ENCODE measurements at places on chromosomes 1 and 21. TPM values are rescaled to one million over a fixed set of nuclear protein-coding genes. Genes with fewer than 3 reads are reported as not detected.

DNA sequence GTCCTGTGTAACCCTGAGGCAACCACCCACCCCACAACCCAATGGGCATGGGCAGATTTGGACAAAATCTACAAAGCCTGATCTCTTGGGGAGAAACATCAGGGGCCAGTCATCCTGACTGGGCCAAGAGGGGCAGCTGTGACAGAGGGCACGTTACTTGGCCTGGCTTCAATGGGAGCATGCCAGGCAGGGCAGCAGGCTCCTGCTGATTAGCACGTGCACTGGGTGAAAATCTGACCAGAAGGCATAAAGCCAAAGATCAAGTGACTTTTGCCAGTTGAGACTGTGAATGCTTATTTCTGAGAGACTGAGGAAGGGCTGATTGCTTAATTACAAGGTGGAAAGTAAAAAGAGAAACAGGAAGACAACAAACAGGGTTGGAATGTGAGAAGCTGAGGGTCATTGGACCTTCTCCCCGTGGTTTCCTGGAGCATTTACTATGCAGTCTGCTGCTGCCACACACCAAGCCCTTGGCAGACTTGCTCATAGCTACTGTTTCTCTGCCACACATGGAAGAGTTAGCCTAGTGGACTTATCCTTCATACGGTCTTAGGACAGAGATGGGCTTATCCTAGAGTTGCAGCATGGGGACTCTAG, 39.8 kb upstream of the TNR start:
- DNase-seq, result no peak

DNA sequence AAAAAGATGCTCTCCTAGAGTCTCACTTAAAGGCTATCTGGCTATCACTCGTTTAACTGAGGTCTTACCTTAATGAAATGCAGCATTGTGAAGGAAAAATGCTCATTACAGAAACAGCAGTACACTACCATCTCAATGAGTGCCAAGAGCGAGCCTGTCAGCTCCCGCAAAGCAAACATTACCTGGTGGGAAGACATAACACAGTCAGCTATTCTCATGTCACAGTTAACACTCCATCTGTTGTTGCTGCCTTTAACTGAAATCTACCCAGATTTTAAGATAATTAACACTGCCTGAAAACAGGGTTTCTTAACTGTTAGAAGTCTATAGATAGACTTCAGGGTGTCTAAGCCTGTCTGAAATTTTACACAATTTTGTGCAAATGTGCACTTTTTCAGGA, 39.1 kb downstream of the PCSK9 start:
- no peak for DNase-seq

DNA sequence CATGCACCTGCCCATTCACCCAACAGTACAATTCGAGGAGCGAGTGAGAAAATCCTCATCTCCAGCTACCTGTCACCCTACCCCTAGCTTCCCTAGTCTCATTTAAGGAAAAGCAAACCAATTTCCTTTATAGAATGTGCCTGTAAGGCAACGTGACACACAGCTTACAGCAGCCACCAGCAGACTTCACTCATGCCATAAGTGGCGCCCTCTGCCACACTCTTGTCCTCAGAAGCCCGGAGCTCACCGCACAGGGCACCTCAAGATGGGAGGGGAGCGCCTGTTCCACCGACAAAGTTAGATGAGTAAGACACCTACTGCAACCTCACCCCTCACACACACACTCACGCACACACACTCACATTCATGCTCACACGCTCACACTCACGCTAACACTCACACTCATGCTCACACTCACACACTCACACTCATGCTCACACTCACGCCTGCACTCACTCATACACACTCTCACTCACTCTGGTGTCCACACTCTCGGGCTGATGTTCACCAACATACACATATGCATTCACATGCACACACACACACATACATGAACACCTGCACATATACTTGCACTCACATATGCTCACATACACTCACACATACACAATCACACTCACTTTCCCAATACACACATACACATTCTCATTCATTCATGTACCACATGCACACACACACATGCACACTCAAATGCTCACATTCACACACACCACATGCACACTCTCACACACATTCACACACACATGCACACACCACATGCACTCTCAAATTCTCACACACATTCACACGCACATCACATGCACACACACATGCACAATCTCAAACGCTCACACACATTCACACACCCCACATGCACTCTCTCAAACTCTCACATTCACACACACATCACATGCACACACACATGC, 170.7 kb downstream of the PSMG1 start:
- no peak for DNase-seq

GRCh38 chr1:67896826-67897225, 63.6 kb upstream of the GNG12 start:
- DNase-seq, result no peak

GRCh38 chr1:27622828-27623227, 12.2 kb downstream of the FGR start:
- DNase-seq, result no peak

- DNase-seq, result no peak
Measured at GRCh38 chr1:229410370-229410691, 23.6 kb downstream of the ACTA1 start.

GRCh38 chr1:111448918-111449702, at the start of the genes ATP5PB and WDR77:
Gene ATP5PB, plus strand, starts transcription at chr1:111449464. Its CDS starts 78 bp downstream, at chr1:111449542.
Gene WDR77, minus strand, starts transcription at chr1:111449256. Its CDS starts 87 bp downstream, at chr1:111449169.
- peak; percentile 97 for DNase-seq

DNA sequence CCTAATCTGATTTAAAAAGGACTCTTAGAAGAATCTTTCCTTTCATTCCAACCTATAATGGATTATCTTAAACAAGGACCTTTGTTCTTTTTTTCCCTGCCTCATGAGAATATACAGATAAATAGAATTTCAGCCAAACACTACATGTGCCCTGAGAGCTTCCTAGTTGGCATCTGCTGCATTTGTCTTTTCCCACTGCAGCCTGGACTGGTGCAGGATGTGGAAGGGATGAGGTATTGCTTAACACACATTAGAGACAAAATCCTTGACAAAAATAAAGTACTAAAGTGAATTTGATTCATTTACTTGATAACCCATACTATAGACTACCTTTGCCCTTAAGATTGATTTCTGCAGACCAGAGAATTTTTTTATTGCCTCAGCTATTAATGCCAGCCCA, 59.5 kb downstream of the PALMD start:
- DNase-seq, result no peak

DNA sequence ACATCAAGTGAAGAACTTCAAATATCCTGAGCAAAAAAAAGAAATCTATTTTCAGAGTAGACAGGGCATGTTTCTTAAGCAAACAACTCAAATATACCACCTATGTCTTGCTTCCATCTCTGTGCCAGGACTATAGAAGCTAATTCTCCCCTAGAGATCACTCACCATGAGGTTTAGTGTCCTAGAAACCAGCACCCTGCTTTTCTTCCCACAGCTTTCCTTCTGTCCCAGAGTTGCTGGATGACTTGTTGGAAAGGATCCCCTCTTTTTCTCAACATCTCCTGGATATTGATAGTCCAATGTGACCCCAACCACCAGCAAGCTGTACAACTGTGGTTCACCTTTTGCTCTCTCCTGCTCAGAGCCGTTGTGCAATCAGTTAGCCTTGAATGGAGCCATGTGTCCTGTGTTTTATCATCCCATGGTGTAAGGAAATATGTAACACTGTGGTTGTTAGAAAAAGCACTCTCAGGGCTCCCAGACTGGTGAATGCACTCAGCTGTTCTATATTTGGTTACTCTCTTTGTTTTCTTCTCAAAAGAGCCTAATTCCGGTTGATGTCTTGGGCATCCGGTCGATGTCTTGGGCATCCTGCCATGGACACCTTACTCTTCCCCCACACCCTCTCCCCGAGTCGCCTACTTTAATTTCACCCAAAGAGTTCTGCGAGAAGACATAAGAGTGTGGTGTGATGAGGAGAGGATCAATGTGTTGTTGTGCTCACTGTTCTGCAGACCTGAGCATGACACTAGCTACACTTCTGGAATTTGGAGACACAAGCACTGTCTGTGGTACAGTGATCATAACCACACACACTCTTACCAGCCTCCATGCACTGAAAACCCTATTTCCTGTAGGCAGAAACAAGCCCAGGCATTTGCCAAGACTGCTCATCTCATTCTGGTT, 1.7 kb downstream of the TNFSF4 start:
- DNase-seq, result no peak

DNA sequence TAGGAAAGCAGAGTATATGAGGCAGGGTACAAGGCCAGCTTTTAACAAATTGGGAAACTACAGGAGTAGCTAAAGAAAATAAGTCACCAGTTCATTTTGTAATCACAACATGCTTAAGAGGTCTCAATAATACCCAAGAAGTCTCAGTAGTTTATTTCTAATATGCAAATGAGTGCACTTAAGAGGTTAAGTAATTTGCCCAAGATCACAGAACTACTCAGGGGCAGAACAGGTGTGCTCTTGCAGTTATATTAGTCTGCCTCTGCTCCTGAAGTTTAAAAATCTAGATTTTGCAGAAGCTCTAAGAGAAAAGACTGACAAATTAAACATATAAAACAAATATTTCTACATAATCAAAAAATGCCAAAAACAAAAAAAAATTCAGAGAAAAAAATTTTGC, 6.9 kb downstream of the EPS15 start:
- DNase-seq, result no peak

- no peak for DNase-seq
Measured at GRCh38 chr1:5968161-5968736, 24.0 kb downstream of the NPHP4 start.

GRCh38 chr1:208141610-208142192, 102.5 kb downstream of the PLXNA2 start:
- DNase-seq, result no peak

DNA sequence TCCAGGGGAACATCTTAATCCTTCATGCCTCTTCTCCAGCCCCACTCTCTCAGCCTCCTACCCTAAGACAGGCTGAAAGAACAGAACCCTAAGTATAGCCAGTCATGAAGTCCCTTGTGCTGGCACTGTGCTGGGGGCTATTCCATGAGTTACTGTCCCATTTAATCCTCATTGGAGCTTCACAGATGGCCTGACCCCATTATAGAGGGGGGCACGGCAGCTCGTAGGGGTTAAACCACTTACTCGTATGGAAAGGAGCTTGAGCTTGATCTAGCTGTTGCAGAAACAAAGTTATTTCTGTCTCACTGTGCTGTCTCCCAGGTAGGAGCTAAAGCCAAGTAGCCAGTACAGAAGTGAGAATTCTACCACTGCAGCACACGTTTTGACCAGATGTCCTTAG, 203.2 kb upstream of the COA6 start:
- no peak for DNase-seq

DNA sequence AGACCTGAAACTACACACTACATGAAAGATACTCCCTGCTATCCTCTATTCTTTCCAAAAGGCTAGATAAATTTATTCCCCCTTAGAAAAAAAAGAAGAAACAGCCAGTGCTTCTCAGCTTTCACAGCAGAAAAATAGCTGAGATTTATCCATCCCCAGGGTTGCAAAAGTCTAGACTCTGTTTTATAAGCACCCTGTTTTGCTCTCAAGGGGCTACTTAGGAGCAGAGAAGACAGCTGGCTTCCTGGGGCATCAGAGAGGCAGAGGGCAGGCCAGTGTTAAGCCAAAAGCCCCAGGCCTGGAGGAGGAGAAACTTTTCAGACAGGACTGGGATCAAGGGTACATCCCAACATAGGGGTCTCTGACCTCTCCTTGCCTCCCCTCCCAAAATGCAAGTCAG, 3.9 kb downstream of the LAMB3 start:
- DNase-seq, result no peak

GRCh38 chr1:61244114-61244513, 161.8 kb downstream of the NFIA start:
- DNase-seq, result no peak

- no peak for DNase-seq
Measured at GRCh38 chr1:230701895-230702768, 11.8 kb downstream of the AGT start.

DNA sequence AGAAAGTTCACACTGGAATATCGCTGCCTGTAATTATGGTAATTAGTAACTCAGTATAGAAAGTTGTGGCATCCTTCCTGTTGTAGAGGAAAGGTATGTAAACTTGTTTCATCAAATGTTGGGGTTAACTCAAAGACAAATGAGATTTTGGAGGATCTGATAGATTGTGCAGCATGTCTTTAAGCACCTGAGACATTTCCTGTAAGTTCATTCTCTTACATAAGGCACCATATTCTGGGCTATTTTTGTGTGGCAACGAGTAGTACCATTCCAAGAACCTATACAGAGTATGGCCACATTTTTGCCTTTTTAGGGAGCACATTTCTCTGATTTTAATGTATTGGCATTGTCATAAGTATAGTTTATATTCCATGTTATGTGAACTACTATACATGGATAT, 88.8 kb downstream of the CDC14A start:
- no peak for DNase-seq

- no peak for DNase-seq
Measured at GRCh38 chr1:175322109-175322508, 129.5 kb upstream of the KIAA0040 start.

- DNase-seq, result no peak
Measured at GRCh38 chr1:30191154-30191702, 532.2 kb downstream of the MATN1 start.

DNA sequence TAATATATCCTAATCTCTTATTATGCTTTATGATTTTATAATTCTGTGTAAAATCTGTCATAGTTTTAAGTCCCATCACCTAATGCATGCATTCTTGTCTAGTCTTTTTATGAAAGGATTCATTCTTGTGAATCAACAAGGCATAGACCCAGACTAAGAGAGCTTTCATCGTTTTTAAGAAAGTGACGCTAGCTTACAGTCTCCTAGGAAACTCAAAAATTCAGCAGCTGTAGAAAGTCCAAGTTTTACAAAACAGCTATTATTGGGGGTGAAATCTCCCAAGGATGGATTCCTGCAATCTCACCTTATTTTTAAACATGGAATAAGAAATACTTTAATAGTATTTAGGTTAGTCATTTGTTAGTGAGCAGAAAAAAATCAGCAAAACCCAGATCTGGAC, 104.7 kb downstream of the NCAM2 start:
- DNase-seq, result no peak

DNA sequence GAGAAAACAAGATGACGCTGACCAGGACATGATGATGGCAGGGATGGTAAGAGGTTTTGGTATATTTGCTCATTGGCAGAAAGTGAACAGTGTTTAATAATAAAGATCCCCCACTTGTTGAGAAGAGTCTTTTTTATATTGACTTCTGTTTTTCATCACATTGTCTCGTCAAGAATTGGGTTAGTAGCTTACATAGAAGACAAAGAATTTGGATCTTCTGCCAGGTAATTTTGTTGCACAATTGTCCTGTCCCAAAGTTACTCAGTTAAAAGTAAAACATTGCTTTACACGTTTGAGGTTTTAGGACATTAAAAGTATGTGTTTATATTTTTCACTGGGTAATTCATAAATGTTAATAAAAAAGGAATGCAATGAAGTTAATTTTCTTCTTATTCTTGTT, 48.3 kb upstream of the LAMC2 start:
- DNase-seq, result no peak

The OR2T1 gene
- total RNA-seq, result not detected

The CDC20 gene
- total RNA-seq, result 0.78 TPM

The CAMSAP2 gene
- 5.5 TPM for total RNA-seq

The RAP1A gene
- 30.0 TPM for total RNA-seq

The SLC22A15 gene
- 0.23 TPM for total RNA-seq

The KRTAP25-1 gene
- not detected for total RNA-seq

The IL24 gene
- total RNA-seq, result not detected

The B3GALT5 gene
- 0.23 TPM for total RNA-seq

The UBE2J2 gene
- 27.6 TPM for total RNA-seq

The SPRR4 gene
- not detected for total RNA-seq

The EFNA3 gene
- total RNA-seq, result 0.43 TPM

The DCST1 gene
- 0.13 TPM for total RNA-seq

The TNFRSF25 gene
- 2.1 TPM for total RNA-seq

All from left lobe of liver (tissue), 2 donors.